ENCODE measurements at places on chromosomes 1 and 21. TPM values are rescaled to one million over a fixed set of nuclear protein-coding genes. Genes with fewer than 3 reads are reported as not detected.
A peak's percentile ranks its signal among the peaks of the same experiment; 100 is the strongest.

The VSIG8 gene
- total RNA-seq: not detected

The CELA2B gene
- total RNA-seq: 0.63 TPM

The KCNJ15 gene
- total RNA-seq: 87.3 TPM

The GBP5 gene
- 17.4 TPM for total RNA-seq

The GRHL3 gene
- not detected for total RNA-seq

The RXFP4 gene
- not detected for total RNA-seq

DNA sequence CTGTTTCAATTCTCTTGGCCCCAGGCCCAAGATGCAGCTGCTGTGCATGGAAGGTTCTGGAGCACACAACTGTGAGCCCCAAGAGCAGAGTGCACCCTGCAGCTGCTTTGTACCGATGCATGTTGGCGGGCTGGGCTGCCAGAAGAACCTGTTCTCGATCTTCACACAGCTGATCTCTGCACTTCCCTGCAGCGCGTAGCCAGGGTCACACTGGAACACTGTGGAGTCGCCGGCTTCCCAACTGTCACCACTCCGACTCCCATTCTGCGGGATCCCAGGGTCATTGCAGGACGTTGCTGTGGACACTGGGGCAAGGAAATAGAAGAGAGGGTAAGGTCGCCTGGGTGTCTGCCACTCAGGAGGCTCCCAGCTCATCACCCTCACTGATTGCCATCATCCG, 185.4 kb downstream of the ZSCAN20 start:
- H3K4me1 ChIP-seq: no peaks in the 10 kb centered on the region
- no peaks in the 10 kb centered on the region for H3K36me3 ChIP-seq
- H3K4me3 ChIP-seq: no peak overlapping the region

DNA sequence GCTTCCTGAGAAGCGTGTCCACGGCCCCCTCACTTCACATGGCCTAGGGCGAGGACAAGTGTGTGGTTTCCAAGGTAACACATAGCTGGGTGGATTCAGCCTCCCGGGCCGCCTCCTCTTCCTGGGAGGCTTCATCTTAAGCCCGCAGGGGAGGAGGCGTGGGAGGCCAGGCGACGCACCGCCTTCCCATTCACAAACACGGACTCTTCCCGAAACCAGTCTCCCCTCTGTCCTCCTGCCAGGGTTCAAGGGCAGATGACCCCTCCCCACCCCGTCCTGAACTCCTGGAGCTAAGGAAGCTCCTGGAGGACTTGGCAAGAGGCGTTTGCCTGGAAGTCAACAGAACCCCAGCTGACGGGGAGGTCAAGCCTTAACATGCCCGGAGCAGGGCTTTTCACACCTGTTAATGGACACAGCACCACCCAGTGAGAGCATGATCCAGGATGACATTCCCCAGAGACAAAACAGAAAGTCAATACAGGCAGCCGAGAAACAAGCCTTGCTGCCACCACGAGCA, 56.7 kb downstream of the KCNN3 start:
- peaks cover 4% of the 10 kb centered on the region for H3K27me3 ChIP-seq
- no peak overlapping the region for H3K4me3 ChIP-seq
- no peaks in the 10 kb centered on the region for H3K4me1 ChIP-seq
- no peak for DNase-seq

DNA sequence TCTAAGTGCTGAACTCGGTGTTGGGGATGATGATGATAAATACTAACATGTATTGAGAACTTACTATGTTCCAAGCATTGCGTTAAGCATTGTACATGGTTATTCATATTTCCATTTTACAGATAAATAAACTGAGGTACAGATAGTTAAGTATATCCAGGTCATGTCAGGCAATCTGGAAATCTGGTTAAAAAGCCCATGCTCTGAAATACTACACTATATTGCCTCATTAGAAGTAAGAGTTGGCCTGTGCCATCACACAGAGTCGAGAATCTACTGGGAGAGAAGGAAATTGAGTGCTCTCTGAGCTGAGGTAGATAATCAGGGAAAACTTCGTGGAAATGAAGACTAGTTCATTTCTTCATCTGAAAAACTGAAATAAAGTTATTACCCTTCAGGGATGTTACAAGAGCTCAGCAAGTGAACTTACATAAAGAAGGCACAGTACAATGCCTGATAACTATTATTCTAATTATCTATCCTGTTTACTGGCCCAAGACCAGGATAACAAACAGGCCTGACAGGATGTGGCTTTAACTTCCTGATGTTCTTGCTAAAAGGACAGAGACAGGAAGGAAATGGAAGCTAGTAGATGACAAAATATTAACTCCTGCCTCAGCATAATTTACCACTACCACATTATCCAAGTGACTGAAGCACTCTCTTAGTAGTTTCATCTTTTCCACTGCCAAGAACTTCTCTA, 85.6 kb downstream of the EPS15 start:
- H3K4me3 ChIP-seq: no peak overlapping the region
- DNase-seq: no peak
- peak overlapping the region; percentile 41 for H3K27ac ChIP-seq
- peaks cover 51% of the 10 kb centered on the region for H3K4me1 ChIP-seq
- no peaks in the 10 kb centered on the region for H3K27me3 ChIP-seq

- H3K4me3 ChIP-seq: peak overlapping the region; percentile 28
- H3K27ac ChIP-seq: peak overlapping the region; percentile 50
- no peak for DNase-seq
- no peaks in the 10 kb centered on the region for H3K27me3 ChIP-seq
Measured at GRCh38 chr1:31579374-31579773, 3.1 kb downstream of the TINAGL1 start.

- H3K27ac ChIP-seq: peak overlapping the region; percentile 51
- peak; percentile 68 for DNase-seq
- H3K4me3 ChIP-seq: peak overlapping the region; percentile 9
- H3K4me1 ChIP-seq: no peaks in the 10 kb centered on the region
- H3K36me3 ChIP-seq: no peaks in the 10 kb centered on the region
- H3K27me3 ChIP-seq: no peaks in the 10 kb centered on the region
Measured at GRCh38 chr1:208988811-208989222, 594.7 kb upstream of the CAMK1G start.

DNA sequence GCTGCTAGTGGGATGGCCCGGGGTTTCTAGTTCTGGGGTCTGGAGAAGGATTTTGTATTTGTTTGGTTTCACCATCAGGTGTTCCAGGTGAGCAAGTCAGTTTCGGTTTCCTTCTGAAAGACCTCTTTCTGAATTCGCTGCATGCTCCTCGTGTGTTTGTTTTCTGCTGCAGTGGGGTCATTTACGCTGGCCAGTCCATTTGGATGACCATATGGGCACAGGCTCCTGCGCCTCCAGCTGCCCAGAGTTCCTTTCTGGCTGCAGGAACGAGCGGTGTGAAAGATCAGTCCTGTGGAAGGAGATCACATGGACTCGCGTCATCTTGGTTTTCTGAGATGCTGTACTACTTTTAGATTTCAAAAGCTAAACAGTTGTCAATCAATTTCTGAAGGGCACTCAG, 83.7 kb upstream of the GCLM start:
- H3K4me3 ChIP-seq: no peak overlapping the region
- no peaks in the 10 kb centered on the region for H3K27me3 ChIP-seq
- H3K36me3 ChIP-seq: no peaks in the 10 kb centered on the region

DNA sequence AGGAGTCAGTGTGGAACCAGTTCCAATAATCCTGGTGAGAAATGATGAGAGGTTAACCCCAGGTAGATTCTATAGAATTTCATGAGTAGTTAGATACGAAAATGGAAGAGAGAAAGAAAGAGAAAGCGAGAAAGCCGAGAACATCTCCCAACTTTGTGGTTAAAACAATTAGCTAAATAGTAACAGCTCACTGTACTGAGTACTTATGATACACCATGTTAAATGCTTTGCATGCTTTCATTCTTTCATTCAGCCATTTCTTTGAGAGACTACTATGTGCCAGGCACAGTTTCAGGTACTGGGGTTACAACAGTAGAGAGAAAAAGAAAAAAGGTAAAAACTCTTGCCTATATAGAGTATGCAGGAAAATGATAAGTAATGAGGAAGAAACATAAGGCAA, 109.7 kb upstream of the SYT6 start:
- no peak for DNase-seq
- H3K27me3 ChIP-seq: no peaks in the 10 kb centered on the region

Measured in left lung (tissue), 14 donors.